ENCODE measurements at places on chromosomes 11 and 22. TPM values are rescaled to one million over a fixed set of nuclear protein-coding genes. Genes with fewer than 3 reads are reported as not detected.

The LRRC10B gene
- not detected for total RNA-seq

The JAML gene
- 189 TPM for total RNA-seq

GRCh38 chr11:75144716-75145014 lies 6.2 kb upstream of the SLCO2B1 start:
- H3K4me3 ChIP-seq: no peak overlapping the region
- no peak overlapping the region for H3K27ac ChIP-seq
- DNase-seq: no peak
- peaks cover 43% of the 10 kb centered on the region for H3K4me1 ChIP-seq
- H3K27me3 ChIP-seq: peaks cover 8% of the 10 kb centered on the region

The ACTN3 gene
- total RNA-seq: 0.11 TPM

DNA sequence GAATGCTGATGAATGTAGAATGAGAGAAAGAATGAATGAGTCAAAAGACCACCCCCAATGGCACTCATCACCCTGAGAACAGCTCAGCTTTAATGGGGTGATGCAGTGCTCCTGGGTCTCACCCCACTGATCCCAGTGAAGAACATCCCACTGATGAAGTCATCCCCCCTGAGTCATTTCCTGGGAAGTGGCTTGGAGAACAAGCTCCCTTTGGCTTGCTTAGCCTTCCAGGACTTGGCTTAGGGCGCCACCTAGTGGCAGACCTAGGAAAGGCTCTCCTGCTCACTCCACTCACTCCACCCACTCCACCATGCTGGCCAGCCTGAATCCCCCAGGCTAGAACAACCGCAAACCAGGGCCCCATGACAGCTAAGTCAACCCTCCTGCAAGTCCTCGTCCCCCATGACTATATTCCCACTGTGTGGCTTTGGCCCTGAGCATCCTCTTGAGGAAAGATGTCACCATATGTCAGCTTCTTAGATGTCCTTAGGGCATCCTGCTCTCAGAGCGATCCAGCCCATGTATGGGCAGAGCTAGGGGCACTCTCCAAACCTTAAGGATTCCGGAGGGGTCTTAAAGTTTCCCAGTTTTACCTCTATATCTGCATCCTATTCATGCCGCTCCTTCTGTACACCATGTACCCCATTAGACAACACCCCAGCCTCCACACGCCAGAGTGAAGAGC lies 17.8 kb upstream of the TMPRSS13 start:
- peak overlapping the region; percentile 67 for H3K27ac ChIP-seq
- peak overlapping the region; percentile 1 for H3K4me3 ChIP-seq
- no peaks in the 10 kb centered on the region for H3K27me3 ChIP-seq
- DNase-seq: peak; percentile 89

GRCh38 chr22:44075022-44075421 lies 50.9 kb downstream of the PARVB start:
- DNase-seq: no peak
- no peak overlapping the region for H3K4me3 ChIP-seq
- no peaks in the 10 kb centered on the region for H3K36me3 ChIP-seq
- no peaks in the 10 kb centered on the region for H3K27me3 ChIP-seq
- H3K27ac ChIP-seq: no peak overlapping the region

DNA sequence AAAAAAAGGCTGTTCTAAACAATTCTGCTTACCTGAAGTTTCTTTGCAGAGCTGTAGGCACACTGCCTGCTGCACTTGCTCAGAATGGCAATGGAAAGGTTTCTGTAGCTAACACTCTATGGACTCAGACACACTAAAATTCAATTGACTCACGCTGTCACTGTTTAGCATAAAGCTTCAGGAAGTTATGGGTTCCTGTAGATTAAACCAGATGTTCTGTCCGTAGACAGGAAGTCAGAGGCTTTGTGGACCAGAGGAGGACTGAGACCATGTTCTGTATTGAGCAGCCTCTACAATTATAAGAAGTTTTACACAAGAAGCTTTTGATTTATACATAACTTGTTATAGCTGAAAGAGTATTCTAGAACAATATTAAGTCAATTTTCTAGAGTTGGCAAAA lies 70.4 kb downstream of the GLYATL1 start:
- H3K27me3 ChIP-seq: peaks cover 16% of the 10 kb centered on the region
- no peak overlapping the region for H3K27ac ChIP-seq
- no peaks in the 10 kb centered on the region for H3K4me1 ChIP-seq

Data from activated naive CD8-positive, alpha-beta T cell treated with anti-CD3 and anti-CD28 coated beads, Interleukin-2, amount 10 ng/mL, durations not matched to agents 7 days and 5 days (primary cell).